ENCODE measurements at places on chromosomes 16 and 17.

- no peak for DNase-seq
Measured at GRCh38 chr16:66470556-66470955, 43.5 kb downstream of the BEAN1 start.

GRCh38 chr16:29986231-29986630 lies 9.2 kb downstream of the HIRIP3 start:
- DNase-seq, result no peak

GRCh38 chr17:8153957-8154607 lies 1.9 kb upstream of the PER1 start:
- peak; percentile 98 for DNase-seq

DNA sequence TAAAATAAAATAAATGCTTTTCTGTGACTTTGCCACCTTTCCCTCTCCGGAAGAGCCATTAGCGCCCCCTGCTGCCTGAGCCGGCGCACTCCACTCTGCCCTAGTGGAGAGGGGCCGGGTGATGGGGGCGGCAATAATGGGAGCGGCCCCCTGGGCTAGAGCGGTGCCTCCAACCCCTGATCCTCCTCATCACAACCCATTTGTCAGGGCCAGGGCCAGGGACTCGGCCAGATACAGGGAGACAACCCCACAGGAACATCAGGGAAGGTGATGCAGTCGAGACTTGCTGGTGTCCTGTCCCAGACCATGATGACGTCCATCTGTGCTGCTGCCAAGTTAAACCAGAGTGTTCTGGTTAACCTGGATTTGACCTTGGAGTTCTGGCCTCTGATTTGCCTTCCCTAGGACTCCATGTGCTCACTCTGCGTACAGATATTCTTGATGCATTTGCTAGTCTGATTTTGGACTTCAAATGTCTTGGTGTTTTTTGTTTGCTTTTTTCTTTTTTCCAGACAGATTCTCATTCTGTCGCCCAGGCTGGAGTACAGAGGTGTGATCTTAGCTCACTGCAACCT lies 46.1 kb upstream of the BPTF start:
- DNase-seq, result peak; percentile 34

GRCh38 chr16:89619840-89620239 lies 6.4 kb downstream of the DPEP1 start:
- peak; percentile 49 for DNase-seq

GRCh38 chr17:72404872-72405271 lies 284.1 kb downstream of the SOX9 start:
- peak; percentile 81 for DNase-seq

GRCh38 chr16:75202069-75202590 lies 4.8 kb downstream of the CTRB2 start:
- DNase-seq, result no peak

DNA sequence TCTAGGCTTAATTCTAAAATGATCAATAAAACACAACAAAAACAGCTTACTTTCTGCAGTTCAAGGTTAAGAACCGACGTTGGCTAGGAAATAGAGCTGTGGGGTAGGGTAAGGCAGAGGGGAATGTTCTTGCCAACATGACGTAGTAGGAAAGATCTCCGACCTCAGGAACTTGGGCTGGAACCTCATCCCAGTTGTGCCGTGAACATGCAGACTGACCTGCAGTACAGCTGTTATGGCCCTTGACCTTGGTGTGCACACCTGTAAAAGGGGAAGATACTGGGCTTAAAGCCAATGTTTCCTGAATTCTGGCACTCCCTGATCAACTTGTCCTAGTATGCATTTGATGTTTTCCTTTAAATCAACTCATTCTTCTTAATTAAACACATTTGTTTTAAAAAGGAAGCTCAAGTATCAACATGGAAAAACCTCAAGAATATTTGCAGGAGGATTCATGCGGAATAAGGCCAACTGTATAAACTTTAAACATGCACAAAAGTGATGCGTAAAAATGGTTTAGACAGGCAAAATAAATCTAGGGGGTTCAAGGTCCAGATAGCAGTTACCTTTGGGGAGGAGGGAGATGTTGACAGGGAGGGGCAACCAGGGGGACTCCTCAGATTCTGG lies 14.2 kb upstream of the SLC6A2 start:
- peak; percentile 28 for DNase-seq

DNA sequence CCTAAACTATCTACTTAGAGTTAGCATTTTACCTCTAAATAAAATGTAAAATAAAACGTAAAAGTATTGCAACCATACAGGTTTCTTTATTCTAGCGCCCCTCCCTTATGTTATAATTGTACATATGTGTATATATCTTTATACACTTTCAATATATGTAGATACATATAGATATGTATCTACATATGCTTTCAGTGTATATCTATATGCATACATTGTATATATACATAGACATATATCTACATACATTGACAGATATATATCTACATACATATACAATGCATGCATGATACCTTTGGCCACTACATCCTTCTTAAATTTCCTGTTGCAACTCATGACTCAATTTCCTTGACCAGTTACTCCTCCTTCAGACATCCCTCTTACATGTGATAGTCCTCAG lies 16.7 kb downstream of the BPTF start:
- no peak for DNase-seq

- no peak for DNase-seq
Measured at GRCh38 chr16:67278773-67279295, 498 bp upstream of the PLEKHG4 start.

DNA sequence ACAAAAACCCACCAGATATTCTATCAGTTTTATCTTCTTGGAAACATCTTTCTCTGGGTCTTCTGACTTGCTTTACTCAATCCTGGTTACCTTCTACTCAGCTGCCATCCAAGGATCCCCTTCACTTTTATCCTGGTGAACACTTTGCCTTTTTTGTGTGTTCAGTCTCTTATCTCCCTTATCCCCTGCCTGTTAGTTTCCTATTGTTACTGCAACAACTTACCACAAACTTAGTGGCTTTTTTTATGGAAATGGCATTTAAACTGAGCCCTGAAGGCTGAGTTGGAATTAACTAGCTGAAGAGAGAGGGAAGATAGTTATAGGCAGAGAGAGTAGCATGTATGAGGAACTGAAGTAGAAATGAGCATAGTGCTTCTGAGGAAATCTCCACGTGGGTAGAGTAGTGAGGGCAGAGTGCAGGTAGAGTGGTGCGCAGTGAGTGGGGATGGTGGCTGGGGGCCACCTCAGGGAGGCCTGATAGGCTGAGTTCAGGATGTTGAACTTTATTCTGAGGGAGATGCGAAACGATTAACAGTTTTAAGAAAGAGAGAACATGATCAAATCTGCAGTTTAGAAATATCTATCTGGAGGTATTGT lies 26.3 kb downstream of the TANGO6 start:
- no peak for DNase-seq

DNA sequence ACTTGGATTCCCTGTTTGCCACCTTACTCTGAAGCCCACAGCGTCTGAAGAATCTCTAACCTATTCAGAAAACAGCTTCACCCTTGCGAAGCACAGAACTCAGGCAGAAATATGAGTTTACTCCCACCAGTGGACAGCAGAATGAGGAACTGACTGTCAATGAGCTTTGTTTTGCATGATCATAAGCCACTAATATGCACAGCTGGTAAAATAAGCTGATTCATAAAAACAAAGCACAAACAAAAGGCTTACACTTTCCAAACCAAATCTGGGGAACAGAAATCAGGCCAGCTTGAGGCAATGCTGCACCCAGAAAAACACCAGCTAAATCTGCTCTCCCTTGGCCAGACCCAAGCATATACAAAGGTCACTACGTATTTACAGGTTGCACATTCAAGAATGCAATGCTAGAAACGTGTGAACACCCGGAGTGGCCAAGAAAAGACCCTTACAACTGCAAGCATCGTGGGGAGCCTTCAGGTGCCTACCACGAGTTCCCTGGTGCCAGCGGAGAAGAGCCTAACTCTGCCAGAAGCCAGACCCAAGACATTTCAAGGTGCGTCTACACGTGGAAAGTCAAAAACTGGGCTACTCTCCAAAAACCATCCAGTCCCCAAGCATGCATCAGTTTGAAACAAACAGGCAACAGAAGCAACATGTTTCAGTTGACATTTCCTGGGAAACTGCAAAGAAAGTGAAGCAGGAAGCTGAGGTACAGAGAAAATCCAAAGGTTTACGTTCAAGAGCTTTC lies 207.1 kb downstream of the ZFHX3 start:
- no peak for DNase-seq

DNA sequence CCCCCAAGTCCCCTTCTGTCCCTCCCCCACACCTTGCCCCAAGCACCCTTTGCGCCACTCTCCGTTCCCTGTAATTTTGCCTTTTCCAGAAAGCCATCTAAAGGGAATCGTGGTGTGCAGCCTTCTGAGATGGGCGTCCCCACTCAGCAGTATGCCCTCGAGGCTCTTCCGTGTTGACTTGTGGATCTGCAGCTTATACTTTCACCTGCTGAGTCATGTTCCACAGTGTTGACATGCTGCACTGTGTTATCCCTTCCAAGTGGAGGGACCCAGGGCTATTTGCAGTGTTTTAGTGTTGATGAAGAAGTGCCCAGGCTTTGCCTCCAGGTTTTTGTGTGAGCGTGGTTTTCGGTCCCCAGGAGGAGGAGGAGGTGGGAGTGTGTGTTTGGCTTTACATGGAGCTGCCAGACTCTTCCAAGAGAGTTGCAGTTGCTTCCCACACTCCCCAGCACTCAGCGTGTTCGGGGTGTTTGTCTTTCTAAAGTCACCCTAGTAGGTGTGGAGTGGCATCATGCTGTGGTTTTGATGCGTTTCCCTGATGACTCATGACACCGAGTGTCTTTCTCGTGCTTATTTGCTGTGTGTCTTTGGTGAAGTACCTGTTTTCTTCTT lies 32.1 kb upstream of the JPT2 start:
- peak; percentile 3 for DNase-seq

DNA sequence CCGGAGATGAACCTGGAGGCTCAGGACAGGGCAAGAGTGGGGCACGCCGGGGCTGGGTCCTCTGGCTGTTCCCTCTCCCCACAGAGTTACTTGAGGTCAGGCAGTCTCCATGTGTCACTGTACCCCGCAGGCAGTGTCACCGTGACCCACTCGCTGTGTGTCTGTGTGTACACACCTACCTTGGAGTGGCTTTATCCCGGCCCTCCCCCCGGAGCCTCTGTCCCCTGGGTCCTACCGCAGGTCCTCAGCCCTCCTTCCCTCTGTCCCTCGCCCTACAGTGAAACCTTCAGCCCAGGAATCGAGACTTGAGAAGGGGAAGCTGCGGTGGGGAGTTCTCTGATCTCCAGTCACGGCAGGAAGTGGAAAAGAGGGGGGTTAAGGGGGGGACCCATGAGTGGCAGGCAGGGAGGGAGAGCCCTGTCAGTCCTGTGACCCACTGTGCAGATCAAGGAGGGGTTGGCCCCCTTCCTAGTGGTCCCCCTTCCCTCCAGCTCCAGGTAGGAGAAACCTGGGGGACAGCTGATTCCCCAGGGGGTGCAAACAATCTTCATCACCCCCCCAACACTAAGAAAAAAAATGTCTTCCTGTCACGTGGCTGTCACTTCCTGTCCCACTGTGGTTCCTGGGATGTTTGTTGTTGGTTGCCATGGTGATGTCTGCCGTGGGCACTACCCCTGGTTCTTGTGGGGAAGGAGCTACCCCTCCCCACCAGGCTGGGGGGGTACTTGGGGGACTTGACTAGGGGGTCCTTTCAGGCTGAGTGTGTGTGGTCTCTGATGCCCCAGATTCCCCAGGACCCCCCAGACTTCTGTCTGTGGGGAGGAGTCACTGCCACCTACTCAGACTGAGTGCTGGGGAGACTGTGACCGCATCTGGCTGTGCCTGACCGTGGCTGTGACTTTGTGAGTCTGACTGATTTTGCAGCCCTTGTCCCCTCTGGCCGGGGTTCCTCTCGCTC lies 13.7 kb downstream of the RARA start:
- peak; percentile 78 for DNase-seq

DNA sequence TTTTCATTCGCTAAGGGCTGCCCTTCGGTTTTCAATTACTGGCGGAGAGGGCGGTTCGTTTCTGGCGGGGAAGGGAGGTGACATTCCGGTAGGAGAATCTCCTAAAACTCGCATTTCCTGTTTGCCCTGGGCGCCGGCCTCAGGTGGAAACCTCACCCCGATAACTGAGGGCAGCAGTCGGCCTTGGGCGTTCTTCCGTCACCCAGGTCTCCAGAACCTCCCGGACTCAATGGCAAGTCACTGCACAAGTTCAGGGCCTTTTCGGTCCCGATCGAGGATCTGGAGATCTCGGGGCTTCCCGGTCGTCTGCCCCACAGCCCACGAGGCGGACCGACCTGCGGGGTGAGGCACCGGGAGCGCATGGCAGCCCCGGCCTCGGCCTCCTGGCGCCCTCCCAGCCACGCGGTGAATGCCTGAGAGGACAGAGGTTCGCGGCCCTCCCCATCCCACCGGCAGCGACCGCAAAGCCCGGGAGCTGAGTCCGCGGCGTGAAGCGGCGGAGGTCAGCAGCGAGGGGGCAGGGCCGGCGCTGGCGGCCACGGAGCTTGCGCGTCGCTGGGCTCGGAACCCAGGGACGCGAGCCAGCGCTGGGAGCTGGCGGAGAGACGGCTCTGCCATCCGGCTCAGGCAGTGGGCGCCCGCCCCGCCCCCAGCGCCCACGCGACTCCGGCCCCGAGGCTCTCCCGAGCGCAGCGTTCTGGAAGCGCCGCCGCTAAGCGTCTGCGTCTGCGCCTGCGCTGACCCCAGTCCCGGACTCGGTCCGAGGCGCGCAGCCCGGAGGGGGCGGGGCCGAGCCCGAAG lies 58.4 kb downstream of the SRL start:
- DNase-seq, result peak; percentile 92

DNA sequence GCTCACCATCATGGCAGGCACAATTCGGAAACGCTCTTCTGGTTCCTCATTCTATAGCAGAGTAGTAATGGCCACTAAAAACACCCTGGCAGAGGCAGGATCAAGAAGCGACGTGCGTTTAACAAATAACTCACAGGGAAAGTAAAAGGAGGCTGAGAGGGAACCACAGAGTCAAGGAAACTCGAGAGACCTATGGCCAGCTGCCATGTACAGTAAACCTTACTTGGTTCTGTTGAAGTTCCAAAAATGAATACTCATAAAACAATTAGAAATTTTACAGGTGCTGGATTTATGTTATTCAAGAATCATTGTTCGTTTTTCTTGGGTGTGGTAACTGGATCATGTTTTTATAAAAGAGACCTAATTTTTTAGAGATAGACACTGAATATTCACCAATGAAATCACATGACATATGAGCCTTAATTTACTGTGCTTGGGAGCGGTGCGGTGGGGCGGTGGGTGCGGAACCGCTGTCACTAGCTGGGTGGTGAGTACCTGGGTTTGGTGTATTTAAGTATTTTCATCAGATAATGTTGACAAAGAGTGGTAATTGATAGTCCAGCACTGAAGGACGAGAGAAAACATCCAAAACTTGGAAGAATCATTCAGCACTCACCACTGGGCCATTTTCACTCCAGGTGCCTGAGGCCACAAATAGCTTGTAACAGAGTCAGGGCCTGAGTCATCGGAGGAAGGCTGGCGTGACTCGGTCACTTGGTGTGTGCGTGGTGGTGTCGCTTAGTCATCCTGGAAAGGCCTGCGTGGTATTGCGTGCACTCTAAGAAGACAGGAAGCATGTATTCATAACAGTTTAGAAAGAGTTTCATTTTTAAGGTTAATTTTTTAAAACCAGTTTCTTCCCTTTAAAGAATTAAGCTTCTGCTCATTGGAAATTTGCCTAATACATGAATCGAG lies 135.4 kb upstream of the CHMP6 start:
- DNase-seq, result peak; percentile 97

GRCh38 chr17:37490638-37491614 lies 1.2 kb downstream of the DUSP14 start:
- DNase-seq, result peak; percentile 88

All from fibroblast of skin of abdomen (primary cell).